Kidney glomerular epithelial cell (primary cell): ENCODE measurements at places on chromosomes 12 and 14.

DNA sequence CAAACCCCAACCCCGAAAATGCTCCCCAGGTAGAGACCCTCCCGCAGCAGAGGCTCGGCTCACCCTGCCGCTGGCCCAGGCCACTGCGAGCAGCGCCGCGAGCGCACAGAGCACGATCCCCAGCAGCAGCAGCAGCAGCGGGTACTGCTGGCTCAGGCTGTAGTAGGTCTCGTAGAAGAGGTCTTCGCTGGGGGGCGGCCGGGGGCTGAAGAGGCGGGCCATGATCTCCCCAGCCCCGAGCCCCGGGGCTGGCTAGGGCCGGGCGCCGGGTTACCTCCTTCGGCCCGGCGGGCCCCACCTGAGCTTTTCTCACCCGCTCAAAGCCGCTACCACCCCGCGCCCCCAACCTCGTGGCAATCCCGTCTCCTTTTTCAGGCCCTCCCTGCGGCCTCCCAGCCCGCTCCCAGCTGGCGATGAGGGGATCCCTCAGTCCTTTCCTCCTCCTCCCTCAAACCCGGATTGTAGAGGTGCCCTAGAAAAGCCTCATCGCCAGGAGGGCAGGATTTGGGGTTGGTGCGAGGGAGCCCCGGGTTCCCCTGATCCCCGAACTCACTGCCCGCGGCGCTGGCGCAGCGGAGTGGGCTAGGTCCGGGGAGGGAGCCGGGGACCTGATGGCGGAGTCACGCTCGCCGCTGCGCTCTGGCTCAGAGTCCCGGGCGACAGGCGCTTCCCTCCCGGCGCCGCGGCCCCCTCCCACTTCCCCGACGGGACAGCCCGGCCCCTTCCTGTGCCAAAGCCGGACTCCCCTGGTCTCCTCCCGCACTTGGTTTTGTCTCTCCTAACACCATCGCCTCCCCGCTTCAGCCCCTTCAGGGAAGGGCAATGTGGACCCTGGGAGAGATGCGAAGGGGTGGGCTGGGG lies at the start of gene ADCY4:
ADCY4 (minus strand) TSS at position 641 of the 861 bp plus-strand sequence; CDS start at position 222, 419 bp downstream.
- no peak for DNase-seq

DNA sequence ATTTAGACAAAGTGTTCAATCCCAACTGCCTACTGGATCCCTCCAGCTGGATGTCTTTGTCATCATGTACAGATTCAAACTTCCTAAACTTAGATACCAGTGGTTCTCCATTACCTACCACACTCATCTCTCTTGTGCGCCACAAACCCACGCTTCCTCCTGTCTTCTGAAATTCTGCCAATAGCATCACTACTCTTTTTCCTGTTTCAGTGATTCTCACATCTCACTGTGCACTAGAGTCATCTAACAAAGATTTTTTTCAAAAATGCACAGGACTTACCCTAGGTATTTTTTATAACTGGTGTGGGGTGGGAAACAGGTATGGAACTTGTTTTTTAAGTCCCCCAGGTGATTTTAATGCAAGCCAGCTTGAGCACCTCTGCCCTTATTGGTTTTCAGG lies 5.9 kb downstream of the PSMB5 start:
- no peak for DNase-seq

- DNase-seq, result no peak
Measured at GRCh38 chr12:1851151-1851701, 30.9 kb downstream of the LRTM2 start.

DNA sequence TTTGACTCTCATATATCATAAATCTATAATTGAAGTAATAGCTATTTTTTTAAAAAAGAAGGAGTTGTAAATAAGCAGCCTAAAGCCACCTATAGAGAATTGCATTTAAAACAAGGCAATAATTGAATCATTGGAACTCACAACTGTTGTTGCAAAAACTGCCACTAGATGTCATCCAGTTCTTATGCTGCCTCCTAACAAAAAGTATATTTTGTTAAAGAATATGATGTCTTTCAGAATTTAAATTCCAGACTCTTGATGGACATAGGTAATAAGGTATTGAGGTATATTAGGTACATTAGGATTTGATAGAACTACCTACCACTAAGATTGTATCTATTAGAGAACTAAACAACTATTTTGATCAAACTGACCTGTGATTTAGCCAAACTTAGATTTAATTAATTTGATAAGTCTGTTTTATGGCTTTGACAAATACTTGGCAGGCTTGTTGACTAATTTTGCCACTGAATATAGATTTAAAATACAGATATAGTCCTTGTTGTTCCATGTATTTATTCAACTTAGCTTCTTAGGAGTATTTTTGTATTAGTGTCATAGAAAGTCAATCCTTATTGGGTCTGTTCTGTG lies 401.4 kb downstream of the RPL10L start:
- DNase-seq, result peak; percentile 34

GRCh38 chr14:49460662-49461061 lies 125.5 kb downstream of the RPS29 start:
- no peak for DNase-seq

DNA sequence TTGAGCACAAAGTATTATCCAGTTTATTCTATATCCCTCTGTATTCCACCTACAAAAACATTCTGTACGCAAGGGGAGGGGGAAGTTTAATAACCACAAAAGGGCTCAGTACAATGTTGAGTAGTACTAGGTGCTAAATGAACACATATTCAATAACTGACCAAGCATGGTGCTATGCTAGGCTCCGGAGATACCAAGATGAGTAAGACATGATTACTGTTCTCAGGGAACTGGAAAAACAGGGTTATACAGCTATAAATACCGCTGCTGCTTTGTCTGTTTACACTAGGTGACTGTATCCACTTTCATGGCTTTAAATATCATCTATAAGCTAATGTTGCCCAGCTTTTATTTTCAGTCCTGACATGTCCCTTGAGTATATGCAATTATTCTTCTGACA lies 135.8 kb downstream of the INSM2 start:
- DNase-seq, result peak; percentile 38

- DNase-seq, result peak; percentile 53
Measured at GRCh38 chr12:80593766-80594165, 113.7 kb upstream of the MYF6 start.

DNA sequence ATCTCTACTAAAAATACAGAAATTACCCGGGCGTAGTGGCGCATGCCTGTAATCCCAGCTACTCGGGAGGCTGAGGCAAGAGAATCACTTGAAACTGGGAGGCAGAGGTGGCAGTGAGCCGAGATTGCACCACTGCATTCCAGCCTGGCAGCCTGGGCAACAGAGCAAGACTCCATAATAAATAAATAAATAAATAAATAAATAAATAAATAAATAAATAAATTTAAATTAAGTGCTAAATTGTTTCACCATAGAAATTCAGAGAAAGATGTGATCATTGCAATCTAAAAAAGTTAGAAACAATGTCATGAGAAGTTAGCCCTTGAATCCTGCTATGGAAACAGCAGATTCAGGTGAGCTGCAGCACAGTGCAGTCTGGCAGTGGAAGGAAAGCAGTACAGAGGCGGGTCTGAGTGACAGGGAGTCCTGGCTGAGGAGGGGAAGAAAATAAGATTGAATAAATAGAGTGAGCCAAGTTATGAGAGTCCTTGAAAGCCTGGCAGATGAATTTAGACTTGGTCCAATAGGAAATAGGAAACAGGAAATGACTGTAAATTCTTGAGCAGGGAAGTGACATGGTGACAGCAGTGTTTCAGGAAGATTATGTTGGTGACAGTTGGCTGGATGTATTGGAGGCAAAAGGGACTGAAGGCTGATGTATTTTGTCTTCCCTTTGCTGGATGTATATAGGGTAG lies 241.5 kb downstream of the GXYLT1 start:
- DNase-seq, result no peak

- no peak for DNase-seq
Measured at GRCh38 chr12:16599081-16599480, 6.9 kb downstream of the LMO3 start.

GRCh38 chr14:64369201-64369600 lies 19.0 kb upstream of the MTHFD1 start:
- no peak for DNase-seq

DNA sequence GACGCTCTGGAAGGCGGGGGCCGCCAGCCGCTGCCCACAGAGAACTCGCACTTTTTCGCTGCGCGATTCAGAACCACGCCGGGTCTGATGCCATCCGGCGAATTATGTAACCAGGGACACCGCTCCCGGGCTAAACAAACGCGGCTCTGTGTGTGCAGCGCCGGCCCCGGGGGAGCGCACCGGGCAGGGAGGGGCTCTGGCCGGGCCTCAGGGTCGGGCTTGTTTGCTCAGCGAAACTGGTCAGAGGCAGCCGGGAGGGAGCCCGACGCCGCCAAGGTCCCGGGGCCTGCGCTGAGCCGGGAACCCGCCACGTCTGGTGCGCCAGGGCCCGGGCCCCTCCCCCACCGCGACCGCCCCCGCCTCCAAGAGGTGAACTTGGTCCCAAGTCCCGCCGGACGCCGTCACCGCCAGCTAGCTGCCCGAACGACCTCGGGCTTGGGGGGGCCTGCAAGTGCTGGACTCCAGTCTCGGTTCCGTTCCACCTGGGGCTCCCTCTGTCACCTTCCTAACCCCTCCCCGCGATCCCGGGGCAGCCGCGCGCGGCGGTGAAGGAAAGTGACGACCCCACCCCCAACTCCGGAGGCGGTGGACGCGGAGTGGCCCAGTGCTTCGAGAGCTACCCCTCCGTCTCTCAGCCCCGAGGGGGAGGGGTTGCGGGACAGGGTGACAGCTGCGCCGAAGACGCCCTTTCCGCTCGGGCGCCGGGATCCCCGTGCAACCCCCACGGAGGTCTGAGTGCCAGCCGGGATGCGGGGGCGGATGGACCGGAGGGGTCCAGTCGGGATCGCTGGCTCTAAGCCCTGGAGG lies 848 bp downstream of the CTDSP2 start:
- DNase-seq, result no peak

DNA sequence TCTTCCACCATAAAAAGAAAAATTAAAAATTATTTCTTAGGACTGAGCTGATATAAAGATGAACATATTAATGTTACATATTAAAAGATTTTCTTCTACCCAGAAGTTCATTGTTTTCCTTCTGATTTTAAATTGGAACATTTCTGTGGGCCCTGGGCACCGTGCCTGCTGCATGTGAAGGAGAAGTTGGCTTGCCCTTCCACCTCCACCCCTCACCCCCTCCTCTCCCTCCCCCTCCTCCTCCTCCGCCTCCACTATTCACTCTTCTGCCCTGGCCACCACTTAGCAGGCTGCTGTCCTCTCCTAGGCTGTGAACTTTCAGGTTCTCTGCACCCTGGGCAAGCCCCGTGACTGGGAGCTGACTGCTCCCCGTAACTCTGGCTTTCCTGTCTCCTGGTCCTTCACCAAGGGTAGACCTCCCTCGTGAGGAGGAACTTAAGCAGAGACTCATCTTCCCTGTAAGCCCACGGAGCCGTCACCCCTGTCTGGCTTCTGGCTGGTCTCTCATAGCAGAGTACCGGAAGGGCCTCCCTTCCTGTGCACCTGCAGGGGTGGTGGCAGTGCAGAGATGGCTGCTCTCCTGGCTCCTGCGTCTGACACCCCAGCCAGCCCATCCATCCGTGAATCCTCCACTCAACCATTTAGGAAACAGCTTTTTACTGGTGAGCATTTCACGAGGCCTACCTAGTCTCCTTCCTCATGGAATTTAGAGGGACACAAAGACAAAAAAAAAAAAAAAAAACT lies 12.8 kb downstream of the TUNAR start:
- DNase-seq, result no peak

- no peak for DNase-seq
Measured at GRCh38 chr14:51079489-51079888, 15.4 kb downstream of the TRIM9 start.

GRCh38 chr12:5921966-5922899 lies 22.8 kb downstream of the ANO2 start:
- DNase-seq, result no peak

GRCh38 chr12:65584016-65584415 lies 240.3 kb upstream of the HMGA2 start:
- no peak for DNase-seq

DNA sequence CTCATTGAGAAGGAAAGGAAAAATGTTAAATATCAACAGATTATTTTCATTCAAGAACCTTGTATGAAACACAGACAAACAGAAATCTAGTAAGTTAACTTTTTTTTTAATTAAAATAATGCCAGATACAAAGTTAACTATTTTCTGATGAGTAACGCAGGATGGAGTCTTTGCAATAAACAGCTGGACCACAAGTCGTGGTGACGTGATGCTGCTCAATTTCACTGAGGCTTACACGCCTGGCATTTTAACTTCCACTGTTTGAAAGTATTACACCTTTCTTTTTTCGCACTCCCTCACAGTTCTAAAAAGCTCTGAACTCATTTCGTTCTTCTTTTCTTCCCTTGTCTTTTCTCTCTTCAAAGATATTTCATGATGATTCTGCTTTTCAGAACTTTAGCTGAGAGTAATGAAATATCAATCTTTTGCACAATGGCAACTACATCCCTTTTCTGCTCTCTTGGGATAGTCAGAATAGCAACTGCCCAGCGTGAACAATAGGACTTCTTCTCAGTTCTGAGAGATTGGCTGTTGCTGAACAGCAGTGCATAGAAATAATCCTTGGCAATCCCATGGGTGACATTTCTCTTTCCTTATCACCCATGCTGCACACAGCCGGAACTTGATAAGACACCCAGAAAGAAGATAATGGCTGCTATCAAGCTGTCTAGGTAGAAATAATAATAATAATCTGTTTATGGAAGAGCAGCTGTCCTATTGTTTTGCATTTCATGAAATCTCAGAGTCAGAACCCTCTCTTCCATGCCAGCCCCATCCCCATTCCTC lies 160.5 kb downstream of the BTG1 start:
- no peak for DNase-seq

DNA sequence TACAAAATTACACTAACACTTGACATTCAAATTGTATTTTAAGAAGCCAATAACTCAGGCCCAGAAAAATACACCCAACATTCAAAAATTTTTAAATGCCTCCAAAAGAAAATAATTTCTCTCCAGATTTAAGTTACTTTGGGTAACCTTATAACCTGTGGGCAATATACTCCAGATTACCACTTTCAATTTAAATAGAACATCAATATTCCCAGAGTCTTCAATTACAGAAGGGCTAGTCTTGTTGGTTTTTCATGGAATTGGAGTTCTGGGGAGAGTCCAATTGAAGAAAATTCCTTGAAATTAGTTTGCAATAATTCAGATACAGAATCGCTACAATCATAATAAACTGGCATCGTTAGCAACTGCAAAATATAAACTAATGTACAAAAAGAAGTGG lies 2.0 kb downstream of the PPP4R3A start:
- no peak for DNase-seq

DNA sequence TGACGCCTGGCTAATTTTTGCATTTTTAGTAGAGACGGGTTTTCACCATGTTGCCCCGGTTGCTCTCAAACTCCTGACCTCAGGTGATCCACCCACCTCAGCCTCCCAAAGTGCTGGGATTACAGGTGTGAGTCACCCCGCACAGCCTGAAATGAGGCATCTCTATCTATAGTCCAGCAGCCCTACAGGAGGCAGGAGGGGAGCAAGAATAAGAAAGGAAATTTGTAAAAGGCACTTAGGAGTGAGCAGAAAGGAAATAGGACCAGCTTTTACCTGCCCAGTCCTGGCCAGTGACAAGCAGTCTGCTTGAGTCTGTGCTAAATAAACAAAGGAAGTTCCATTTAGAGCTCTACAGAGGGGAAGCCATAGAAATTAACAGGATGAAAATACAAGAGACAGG lies 15.0 kb upstream of the PSMA6 start:
- DNase-seq, result no peak
